Metanephros (tissue), 2 donors: ENCODE measurements at places on chromosomes 6 and 20. TPM values are rescaled to one million over a fixed set of nuclear protein-coding genes. Genes with fewer than 3 reads are reported as not detected.

C20orf202 gene
- total RNA-seq, result 0.47 TPM

IL17F gene
- total RNA-seq, result not detected

SIRPD gene
- 0.12 TPM for total RNA-seq

BTBD3 gene
- total RNA-seq, result 59.8 TPM

MEI4 gene
- 1.2 TPM for total RNA-seq

SNRPB2 gene
- total RNA-seq, result 45.7 TPM

ADTRP gene
- 3.7 TPM for total RNA-seq

TMEM244 gene
- total RNA-seq, result not detected

NHLRC1 gene
- total RNA-seq, result 3.2 TPM

ADGB gene
- total RNA-seq, result 0.12 TPM

HLA-DPA1 gene
- 36.2 TPM for total RNA-seq

ARFGEF3 gene
- 8.1 TPM for total RNA-seq

PLA2G7 gene
- 2.0 TPM for total RNA-seq

EYA4 gene
- total RNA-seq, result 27.3 TPM

JPH2 gene
- total RNA-seq, result 22.8 TPM

SEL1L2 gene
- total RNA-seq, result not detected

OR2J3 gene
- not detected for total RNA-seq

C6orf141 gene
- 0.99 TPM for total RNA-seq

NRSN1 gene
- 0.12 TPM for total RNA-seq

GRM1 gene
- 0.23 TPM for total RNA-seq

VPS16 gene
- total RNA-seq, result 38.4 TPM
